ENCODE measurements at places on chromosomes 16 and 17.
A peak's percentile ranks its signal among the peaks of the same experiment; 100 is the strongest.

DNA sequence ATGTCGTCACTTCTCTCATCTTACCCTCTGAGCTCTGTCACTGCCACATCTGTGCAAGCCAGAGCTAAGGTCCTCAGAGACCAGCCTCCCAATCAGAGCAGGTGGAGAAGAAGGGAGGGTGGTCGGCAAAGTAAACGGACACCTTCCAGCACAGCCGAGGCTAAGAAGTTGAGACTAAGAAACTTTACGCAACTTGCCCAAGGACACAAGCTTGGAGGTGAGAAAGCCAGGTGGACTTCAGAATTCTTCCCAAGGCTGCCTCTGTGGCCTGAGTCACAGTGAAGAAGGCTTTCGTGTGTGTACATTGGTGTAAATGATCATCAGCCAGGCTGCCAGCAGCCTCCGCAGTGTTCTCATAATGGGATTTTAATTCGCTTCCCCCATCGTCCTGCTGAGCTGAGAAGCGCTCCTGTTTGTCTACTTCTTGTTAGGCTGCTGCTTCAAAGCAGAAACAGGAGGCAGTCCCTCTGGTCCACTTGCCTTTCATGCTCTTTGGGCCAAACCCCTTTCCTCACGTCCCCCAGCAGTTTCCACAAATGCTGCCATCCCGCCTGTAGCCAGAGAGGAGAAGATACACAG is 125.0 kb upstream of the RPL38 start:
- DNase-seq: no peak

DNA sequence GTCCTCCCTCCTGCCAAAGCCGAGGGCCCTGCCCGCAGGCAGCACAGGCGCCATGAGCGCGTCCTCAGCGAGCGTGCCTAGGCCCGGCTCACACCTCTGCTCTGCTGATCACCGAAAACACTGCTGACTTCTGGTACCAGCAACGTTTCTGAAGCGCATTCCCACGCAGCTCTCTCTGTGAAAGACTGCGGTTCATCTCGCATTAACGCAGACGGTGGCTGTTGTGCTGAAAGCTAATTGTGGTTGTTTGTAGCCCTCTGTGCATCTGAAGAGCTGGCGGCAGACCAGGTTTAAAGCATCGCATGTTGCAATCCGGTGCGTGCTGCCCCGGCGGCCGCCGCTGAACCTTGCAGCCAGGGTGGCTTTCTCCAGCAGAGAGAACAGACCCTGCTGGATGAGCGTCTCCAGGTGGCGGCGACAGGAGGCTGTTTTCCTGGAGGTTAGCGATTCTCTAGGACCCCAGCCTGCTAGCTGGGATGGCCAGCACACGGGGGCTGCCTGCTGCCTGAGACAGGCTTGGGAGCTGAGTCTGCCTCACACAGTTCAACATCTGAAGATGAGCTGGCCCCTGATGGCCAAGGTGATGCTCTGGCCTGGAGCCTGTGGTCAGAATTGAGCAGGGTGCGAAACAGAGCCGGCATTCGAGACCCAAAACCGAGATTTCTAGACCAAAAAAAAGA is 49.8 kb upstream of the CHMP6 start:
- DNase-seq: no peak

GRCh38 chr16:63385714-63386432 is 1349.6 kb upstream of the CDH8 start:
- DNase-seq: no peak

DNA sequence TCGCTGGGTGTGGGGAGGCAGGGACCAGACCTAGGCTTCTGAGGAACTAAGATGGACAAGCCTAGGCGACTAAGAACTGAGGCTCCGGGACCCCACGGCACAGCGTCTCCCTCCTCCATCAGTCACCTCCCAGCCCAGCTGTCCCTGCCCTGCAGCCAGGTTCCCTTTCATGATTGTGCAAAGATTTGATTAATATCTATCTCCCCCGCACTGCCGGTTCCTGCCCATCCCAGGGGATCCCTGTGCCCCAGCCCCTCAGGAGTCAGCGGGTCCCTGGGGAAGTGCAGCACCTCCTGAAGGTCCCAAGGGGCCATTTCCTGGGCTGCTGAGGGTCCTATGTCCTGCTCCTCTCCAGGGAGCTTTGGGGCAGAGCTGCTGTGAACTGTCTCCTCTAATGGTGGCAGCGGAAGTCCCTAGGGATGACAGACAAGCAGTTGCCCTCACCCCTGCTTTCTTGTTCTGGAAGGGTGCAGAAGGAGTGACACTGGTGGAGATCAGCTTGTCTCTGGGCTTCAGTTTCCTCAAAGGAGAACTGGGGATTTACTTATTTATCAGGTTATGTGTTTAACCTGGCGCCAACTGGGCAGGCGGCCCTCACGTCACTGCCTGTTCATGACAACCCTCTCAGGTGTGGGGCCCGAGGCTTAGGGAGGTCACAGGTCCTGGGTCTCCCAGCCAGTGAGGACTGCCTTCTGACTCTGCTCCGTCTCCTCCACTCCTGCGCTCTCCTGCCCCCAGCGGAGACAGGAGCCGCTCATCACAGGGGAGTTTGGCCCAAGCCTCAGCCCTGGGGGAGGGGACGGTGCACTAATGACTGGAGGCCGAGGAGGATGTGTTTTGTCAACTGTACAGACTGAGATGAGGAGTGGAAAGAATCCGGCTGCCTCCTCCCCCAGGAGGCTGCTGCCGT is 1.9 kb upstream of the C16orf74 start:
- no peak for DNase-seq

GRCh38 chr17:18037486-18037885 is 1.5 kb downstream of the ATPAF2 start:
- DNase-seq: no peak

DNA sequence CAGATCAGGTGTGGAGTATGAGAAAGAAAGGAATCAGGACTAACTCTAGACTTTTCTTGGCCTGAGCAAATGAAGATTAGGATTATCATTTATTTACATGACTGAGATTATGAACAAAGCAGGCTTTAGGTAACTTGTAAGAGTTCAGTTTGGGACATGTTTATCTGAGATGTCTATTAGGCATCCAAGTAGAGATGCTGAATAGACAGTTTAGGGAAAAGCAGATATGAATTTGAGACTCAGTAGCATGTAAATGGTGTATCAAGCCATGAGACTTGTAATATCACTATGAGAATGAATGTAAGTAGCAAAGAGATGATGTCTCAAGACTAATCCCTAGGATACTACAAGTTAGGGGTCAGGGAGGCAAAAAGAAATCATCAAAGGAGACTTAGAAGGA is 8.6 kb upstream of the HS3ST2 start:
- DNase-seq: no peak

DNA sequence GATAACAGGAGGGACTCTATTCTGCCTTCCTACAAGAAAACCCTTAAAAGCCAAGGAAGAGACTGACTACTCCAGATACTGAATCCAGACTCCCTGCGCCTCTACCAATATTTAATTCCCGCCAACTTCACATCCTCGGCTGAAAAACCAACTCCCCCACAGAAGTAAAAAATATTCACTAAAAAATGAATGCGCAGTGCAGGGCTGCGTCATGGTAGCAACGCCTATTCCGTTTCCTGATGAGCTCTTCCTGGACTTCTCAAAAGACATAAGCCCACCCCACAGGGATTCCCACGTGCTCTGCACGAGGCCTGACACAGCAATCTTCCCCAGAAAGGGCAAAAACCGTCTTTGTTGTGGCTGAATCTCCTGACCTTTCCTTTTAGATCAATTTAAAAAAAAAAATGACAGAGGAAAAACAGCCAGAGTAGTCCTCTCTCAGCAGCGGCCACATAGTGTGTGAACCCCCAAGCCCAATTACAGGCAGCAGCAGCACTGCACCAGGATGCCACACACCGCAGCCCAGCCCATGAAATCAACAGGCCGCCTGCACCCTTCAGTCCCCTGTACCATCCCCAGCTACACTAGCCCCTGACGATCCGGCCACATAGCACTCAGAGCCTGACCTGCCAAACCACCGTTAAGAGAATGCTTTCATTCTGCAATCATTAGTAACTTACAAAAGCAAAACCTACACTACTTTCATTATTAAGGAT is 23.9 kb downstream of the KLHDC4 start:
- no peak for DNase-seq

DNA sequence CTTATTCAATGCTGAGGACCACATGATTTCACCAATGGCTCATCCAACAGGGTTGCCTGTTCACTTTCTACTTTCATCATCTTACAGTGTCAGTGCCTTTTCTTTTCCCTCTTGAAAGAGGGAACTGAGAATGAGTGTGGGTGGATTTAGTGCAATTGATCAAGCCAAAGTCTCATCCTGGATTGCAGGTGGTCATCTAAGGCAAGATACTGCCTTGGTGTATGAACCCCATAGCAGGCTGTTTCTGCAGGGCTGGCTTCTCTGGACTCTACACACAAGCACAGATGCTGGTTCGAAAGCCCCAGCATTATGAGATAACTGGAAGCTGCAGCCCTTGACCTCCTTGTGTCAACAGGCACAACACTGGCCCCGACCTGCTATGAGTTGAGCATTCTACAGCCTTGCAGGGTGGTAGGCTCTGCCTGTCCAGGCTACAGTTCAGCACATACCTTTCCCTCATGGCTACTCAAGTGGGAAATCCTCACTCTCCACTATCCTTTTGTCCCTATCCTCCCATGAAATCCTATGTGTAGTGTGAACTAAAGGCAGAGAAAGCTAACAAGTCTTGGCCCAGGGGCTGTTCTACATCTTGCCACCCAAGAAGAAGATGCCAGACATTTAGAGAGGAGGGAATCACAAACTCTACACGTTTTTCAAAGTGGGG is 358.7 kb downstream of the SLC39A11 start:
- DNase-seq: no peak

- peak; percentile 71 for DNase-seq
Measured at GRCh38 chr17:42183741-42184711, 1.2 kb downstream of the HCRT start.

- DNase-seq: no peak
Measured at GRCh38 chr16:49827805-49828438, 28.0 kb downstream of the ZNF423 start.

DNA sequence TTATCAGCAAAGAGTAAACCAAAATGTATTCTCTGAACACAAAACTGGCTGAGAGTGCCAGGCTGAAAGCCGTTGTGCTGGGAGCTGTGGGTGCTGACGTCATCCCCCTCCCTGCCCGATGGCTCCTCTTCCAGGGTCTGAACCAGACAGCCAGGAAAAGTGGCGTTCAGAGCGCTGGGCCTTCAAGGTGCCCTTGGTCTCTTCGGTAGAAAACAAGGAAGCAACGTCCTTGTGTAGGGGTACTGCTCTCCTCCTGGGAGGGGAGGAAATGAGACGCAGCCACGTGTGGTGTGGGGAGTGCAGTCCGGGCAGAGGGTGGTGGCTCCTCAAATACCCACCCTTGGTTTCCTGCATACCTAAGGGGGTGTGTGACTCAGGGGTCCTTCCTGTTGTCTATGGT is 394.7 kb downstream of the SEC14L1 start:
- no peak for DNase-seq

DNA sequence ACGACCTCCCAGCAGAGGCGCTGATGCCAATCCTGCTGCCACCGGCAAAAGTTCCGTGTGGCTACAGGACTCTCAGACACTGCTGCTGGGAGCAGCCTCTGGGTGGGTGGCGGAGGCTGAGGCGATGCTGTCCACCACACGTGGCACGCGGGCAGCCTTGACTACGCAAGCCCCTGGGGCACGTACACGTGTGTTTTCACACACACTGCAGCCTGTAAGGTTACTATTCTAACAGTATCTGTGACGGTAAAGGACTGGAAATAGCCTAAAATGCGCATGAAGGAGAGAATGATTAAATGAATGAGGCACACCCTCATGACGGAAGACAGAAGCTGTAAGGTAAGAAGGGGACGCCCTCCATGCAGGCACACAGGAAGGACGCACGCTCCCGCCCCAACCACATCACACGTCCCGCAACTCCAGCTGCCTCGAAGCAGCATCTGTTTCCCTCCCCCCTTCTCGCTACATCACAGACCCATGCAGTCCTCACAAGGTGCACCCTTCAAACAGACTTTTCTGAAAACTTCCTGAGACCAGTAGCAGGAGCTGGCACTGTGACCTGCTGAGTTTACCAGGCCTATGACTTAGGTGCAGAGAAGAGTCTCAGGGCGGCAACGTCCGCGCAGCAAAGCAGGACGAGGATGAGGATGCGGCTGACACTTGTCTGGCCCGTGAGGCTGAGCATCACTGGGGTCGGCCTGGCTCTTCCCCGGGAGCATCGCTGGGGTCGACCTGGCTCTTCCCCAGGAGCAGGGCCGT is 28.7 kb upstream of the FASN start:
- DNase-seq: peak; percentile 56

- no peak for DNase-seq
Measured at GRCh38 chr17:347309-347899, 5.2 kb downstream of the RPH3AL start.

GRCh38 chr17:79855331-79856124 is 16.3 kb upstream of the CBX4 start:
- DNase-seq: no peak

DNA sequence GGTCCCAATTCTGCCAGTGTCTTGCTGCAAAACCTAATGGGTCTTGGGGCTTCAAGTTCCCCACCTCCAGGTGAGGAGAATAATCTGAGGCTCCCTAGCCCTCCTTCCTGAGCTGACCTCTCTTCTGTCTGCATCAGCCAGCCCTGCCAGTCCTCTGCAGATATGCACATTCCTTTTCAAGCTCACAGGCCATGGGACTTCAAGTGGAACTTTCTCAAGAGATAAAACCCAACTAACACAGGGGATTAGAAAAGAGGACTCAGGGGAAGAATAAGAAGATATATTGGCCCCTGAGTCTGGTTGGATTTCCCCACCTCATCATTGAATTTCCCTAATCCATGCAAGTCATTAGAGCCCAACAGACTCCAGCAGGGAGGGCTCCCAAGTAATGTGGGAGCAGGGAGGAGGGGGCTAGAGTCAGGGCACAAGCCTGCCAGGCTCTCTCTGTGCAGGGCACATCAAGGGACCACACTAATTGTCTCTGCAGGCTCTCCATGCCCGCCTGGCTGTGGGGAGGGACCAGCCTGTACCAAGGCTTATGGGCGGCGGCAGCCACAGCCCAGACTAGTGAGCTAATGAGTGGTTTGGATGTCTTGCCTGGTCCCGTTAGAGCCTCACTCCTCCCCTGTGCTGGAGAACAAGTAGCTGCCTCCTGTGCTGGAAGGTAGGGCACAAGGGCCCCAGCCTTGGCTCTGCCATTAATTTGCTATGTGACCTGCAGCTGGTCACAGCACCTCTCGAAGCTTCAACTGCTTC is 1.2 kb downstream of the KRT14 start:
- no peak for DNase-seq

- DNase-seq: no peak
Measured at GRCh38 chr16:35744726-35745125, 2285.3 kb downstream of the TP53TG3F start.

- no peak for DNase-seq
Measured at GRCh38 chr17:44996304-44996703, 28.2 kb upstream of the C1QL1 start.

GRCh38 chr17:16882243-16882925 is 89.5 kb downstream of the TNFRSF13B start:
- DNase-seq: no peak

DNA sequence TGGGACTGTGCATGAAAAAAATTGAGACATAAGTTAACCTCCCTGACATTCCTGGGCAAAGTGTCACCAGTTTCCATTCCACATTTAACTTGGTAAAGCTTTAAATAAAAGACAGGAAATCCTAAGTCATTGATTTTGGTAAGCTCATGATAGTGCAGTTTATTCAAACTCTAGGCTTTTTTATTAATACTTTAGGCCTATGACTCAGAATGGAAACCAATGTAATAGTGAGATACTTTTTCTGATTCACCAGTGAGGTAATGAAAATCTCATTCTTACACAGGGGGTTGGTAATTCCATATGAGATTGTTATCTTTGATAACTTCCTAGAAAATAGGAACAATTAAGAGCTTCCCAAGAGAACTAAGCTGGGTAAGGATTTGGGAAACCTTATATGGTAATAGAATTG is 91.1 kb downstream of the NLK start:
- DNase-seq: no peak

- no peak for DNase-seq
Measured at GRCh38 chr17:38920374-38921291, 4.8 kb upstream of the LASP1NB start.
